Lower lobe of right lung (tissue), 2 donors: ENCODE measurements at places on chromosomes 12 and 14.

DNA sequence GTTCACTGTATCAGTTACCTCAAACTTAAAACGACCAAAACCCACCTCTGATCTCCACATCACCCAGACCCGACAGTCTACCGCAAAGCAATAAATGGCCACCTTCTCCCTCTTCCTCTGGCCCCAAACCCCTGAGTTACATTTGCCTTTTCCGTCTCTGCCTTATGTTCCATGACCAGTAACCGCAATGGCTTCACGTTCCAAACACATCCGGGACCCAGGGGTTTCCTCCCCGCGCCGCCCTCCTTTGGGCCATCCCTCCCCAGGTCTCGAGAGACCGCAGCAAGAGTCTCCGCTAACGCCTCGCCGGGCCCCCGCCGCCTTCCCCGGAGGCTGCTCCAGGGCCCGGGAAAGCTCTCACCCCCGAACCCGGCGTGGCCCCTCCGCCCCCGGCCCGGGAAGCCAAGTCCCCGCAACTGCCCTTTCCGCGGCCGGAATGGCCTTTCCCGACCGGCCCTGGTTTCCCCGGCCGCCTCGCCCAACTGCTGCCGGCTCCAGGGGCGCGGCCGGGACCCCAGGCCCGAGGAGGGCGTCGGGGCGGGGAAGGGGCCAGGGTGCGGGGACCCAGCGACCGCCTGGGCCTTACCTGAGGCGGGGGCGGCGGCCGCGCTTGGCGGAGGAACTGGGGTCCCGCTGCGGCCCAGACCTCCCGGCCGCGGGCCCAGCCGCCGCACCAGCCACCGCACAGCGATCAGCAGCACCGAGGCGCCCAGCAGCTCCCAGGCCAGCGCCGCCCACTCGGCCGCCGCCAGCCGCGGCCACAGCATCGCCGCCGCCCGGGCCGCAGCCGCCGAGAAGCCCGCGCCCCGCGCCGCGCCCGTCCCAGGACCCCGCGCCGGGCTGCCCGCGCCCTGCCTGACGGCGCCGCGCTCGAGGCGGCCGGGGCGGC lies at the start of gene ANKLE2:
ANKLE2 (minus strand) TSS at position 801 of the 889 bp plus-strand sequence; CDS start at position 767, 34 bp downstream.
- DNase-seq = peak; percentile 71

DNA sequence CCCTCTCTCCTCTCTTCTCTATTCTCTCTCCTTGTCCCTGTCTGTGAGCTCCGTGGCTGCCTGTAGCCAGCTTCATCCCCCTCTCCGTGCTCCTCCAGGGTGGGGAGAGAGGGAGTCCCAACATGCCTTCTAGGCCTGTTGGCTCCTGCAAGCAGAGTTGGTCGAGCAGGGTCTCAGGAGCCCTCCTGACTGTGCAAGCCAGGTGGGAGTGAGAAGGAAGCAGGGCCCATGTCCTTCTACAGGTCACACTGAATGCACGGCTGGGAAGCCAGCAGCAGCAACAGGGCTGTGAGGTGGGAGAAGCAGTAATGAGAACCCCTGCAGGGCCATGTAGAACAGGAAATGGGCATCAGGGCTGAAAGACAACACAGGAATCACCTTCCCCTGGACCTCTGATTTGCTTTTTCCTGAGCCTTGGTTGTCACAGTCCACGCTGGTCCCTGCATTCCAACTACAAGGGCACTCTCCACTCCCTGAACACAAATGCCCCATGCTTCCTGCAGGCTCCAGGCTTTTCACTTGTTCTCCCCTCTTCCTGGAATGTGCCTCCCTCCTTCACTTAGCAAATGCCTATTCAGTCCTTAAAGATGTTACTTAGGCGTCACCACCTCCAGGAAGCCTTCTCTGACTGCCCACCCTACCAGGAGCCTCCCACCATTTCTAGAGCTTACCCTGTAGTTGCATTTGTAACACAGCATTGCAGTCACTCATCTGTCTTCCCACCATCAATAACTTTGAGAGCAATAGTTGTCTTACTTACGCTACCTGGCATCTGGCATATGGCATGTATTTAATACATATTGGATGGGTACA lies 51.2 kb downstream of the TSPAN11 start:
- no peak for DNase-seq

- DNase-seq = peak; percentile 70
These were observed 35.4 kb upstream of the RNASE3 start for GRCh38 chr14:20855652-20856291.

DNA sequence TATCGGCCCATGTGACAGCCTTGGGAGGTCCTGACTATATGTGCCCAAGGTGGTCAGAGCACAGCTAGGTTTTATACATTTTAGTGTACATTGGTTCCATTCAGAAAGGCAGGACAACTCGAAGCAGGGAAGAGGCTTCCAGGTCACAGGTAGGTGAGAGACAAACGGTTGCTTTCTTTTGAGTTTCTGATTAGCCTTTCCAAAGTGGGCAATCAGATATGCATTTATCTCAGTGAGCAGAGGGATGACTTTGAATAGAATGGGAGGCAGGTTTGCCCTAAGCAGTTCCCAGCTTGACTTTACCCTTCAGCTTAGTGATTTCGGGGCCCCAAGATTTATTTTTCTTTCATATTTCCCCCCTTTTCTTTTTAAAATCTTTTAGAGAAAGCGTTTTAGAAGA lies 87.6 kb upstream of the PPP2R5C start:
- no peak for DNase-seq

DNA sequence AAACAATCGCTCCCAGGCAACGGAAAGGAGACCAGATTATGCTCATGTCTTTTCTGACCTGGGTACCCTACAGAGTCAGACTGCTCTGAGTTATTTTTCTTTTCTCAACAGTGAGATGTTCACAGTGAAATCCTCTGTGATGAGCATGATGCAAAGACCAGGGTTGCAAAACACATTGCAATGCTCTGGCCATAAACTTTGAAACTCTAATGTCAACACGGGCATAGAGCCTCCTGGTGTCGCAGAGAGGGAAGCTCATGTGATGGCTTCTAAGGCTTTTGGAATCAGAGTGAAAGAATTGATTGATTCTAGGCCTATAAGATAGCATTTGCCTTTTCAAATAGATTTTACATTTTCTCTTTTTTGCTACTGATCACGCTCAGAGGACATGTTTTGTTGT lies 193.4 kb downstream of the RASSF9 start:
- DNase-seq = no peak

- DNase-seq = no peak
These were observed 120.3 kb downstream of the GPR135 start for GRCh38 chr14:59344691-59345455.

GRCh38 chr14:56795284-56795622 lies 15.0 kb downstream of the OTX2 start:
- DNase-seq = no peak

DNA sequence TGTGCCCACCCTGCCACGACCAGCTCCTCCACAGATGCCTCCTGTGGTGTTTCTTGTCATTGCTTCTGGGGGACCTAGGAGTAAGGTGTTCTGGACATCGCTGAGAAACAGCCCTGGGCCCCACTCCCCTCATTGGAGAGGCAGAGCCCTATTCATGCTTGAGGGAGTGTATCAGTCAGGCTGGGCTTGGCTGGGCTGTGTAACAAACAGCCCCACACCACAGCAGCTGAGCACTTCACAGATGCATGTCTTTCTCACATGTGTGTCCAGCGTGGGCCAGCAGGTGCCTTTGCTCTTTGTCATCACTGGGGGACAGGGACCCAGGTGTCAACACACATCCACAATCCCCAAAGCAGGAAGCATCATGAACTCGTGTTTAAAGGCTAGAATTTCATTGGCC lies 65.1 kb upstream of the FBRSL1 start:
- DNase-seq = no peak

- no peak for DNase-seq
These were observed 495.7 kb downstream of the GALC start for GRCh38 chr14:87497301-87497700.

- DNase-seq = no peak
These were observed 57.5 kb downstream of the RASSF3 start for GRCh38 chr12:64667793-64668192.

GRCh38 chr12:66058554-66058953 lies 72.0 kb downstream of the LLPH start:
- no peak for DNase-seq

DNA sequence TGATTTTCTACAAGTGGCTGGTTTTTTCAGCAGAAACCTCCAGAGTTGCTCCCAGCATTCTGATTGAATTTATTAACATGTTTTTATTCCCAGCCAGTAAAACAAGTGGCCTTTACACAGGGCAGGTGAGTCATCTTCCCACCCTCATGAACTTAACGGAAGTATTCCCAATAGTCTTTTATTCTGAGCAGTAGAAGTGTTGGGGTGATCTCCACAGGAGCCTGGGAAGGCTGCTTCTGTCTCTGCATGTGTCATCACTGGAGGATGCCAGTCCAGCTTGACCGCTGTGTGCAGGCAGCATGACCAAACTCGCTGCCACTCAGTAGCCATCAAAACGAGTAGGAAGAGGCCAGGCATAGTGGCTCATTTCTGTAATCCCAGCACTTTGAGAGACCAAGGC lies 13.4 kb upstream of the DNAH10 start:
- DNase-seq = no peak

DNA sequence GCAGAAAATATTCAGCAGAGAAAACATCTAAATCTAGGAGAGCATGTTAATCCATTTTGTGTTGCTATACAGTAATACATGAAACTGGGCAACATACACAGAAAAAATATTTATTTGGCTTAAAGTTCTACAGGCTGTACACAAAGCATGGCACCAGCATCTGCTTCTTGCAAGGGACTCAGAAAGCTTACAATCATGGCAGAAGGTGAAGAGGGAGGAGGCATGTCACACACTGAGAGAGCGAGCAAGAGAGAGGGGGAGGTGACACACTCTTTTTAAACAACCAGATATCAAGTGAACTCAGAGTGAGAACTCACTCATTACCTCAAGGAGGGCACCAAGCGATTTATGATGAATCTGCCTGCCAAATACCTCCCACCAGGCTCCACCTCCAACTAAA lies 94.2 kb upstream of the CNOT2 start:
- DNase-seq = no peak

DNA sequence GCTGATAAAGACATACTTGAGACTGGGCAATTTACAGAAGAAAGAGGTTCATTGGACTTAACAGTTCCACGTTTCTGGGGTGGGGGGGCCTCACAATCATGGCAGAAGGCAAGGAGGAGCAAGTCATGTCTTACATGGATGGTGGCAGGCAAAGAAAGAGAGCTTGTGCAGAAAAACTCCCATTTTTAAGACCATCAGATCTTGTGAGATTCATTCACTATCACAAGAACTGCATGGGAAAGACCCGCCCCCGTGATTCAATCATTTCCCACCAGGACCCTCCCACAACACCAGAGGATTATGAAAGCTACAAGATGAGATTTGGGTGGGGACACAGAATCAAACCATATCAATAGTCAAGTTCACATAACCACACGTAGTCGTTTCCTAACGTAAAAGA lies 85.5 kb downstream of the USP15 start:
- DNase-seq = no peak

DNA sequence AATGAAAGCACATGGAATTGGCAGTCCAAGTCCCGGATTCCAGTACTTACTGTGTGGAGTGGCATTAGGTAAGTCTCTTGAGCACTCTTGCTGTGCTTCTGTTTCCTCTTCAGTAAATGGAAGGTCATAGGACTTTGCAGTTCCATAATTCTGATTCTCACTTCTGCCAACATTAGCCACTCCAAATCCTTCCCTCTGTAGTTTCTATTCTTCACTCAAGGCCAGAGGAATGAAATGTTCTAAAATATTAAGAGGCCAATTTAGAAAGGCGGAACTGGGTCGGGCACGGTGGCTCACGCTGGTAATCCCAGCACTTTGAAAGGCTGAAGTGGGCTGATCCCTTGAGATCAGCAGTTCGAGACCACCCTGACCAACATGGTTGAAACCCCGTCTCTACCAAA lies 19.8 kb upstream of the SLC5A8 start:
- DNase-seq = peak; percentile 55

- no peak for DNase-seq
These were observed 99.3 kb downstream of the TBX5 start for GRCh38 chr12:114306646-114307045.

DNA sequence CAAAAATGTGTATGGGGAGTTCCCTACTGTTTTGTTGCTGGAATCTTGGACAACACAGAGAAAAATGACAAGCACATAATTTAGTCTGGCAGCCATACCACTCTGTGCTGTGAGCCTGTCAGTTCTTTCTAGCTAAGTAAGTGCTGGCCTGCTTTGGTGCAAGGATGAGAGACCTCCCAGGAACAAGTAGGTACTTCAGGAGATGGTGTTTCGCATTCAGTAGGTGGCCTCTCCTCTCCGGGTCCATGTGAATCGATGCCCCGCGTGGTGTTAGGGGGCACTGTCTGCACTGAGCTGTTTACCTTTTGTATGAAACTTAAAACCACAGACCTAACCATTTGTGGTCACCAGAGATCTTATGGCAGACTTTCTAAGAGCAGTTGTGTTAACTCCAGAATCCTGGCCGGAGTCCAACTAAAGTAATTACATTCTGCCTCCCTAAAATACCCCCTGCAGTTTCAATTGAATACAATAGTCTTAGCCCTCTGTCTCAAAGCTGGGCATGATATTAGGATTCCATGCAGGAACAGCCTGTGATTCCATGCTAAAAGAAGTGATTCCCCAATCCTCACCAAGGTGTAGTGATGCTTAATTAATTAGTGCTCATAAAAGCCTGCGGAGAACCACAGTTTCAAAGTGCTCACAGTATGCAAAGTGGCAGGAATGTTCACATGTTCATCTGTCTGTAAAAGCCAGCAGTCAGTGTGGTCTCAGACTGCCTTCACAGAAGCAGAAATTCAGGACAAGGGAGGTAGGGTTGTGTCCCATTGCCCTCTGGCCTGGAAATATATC lies 64.2 kb downstream of the LLPH start:
- no peak for DNase-seq

GRCh38 chr12:54463034-54463433 lies 10.4 kb downstream of the GTSF1 start:
- no peak for DNase-seq

DNA sequence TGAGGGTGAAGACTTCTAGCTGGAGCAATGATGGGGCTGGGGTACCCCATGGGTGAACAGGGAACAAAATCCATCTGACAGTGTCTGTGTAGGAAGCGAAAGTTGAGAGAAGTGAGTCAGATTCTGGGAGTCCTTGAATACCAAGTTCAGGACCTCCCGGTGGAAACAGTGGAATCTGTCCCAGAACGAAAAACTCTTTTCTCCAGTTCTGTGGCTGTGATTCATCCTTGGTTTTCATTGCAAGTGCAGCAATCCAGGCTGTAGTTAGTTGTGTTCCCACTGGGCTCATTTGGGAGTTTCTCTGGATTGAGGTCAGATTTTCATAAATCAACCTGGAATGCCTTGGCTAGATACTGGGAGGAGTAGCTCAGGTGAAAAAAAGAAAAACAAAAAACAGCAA lies 120.7 kb downstream of the C12orf75 start:
- no peak for DNase-seq

- DNase-seq = no peak
These were observed 220.3 kb downstream of the FBXL14 start for GRCh38 chr12:1373901-1374735.

DNA sequence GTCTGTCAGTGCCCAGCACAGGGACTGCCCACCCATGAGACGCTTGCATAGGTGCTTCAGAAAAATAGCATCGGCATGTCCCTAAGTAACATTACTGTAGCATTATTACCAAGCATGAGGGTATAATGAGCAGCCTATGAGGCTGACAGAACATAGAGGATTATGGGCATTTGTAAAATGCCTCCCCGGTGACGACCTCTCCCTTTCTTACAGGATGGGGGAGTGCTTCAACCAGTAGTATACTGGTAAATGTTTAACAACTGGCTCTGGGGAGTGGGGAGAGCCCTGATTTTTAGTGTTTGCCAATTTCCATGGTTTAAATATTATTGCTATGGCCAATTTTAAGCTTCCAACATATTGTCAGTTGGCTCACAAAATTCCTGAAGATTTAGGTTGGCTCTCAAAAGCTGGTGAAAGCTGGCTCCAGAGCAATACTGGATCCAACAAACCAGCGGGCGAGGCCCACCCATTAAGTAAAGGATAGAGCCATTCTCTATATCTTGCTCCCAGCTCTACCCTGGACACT lies 104.5 kb downstream of the ETNK1 start:
- DNase-seq = no peak
